ENCODE measurements at places on chromosomes 11 and 22.
A peak's percentile ranks its signal among the peaks of the same experiment; 100 is the strongest.

DNA sequence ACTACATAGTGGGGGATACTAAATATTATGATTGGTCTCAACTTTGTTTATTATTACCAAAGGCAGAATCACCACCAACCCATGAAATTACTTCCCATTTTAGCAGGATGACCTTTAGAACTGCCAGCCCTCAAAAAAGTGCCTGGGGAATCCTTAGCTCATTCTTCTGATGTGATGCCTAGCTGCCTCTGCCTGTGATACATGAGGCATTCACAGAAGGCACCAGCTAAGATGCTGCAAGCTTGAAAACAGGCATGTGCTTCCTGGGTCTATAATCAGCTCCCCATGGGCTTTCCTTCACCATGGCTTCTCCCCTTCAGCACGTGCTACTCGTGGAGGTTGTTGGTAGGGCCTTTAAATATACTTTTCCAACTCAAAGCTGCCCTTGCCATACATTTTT, 50.4 kb upstream of the ARHGAP20 start:
- DNase-seq = no peak

DNA sequence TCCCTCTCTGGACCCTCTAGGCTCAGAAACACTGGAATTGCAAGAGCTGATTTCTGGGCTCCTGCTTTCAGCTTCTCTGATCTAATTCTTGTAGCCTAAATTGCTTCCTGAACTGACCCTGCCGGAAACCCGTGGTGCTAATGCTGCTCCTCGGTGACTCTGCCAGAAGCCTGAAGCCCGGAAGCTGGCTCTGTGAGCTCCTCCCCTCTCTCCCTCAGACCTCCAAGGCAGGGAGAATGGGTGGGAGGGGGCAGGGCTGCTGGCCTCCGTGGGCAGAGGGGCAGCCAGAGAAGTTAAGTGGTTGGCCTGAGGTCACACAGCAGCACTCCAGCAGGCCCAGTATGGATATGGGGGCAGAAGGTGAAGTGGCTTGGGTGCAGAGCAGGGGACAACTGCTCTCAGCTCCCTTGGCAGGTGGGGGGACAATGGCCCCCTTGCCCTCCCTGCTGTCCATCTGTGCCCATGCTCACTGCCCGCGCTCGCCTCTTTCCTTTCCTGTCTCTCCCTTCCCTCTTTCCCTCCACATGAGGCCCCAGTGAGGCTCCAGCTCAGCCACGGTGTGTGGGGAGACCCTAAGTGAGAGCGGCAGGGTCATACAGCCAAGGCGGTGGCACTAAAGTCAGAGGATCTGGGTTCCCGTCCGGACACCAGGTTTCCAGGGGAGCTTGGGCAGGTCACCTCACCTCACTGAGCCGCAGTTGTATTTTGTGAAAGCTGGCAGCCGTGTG, 16.2 kb downstream of the CAPN5 start:
- no peak for DNase-seq

GRCh38 chr11:109073032-109073822, 348.8 kb upstream of the C11orf87 start:
- DNase-seq = no peak

DNA sequence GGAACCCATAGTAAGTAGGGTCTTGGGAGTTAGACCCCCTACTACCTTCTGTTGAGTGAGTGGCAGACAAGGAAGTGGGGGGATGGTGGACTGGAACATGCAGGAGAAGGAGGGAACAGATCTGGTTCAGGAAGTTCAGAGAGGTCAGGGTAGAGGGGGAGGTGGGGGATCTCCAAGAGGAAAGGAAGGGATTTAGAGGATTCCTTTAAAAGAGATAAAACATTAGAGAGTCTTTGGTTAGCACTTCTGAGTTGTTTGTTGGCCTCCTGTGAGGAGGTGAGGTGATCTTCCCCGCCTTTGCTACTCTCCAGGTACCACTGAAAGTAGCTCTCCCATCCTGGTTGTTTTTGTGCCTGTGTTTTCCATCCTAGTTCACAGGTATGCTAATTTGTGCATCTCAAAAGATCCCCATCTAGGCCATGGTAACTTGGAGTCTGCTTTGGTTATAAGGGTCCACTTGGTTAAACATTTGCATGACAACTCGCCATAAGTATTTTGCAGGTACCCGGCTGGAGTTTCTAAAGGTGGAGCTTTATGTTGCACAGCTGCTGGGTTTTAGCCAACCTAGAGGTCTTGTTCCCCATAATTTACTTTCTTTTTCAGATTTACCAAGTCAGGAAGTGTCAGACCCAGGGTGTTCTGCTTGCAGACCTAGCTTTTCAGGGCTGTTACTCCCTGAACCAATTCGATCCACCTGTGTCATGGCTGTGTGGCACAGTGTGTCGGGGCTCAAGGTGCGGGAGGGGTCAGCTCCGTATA, 79.3 kb upstream of the SORL1 start:
- DNase-seq = peak; percentile 59

DNA sequence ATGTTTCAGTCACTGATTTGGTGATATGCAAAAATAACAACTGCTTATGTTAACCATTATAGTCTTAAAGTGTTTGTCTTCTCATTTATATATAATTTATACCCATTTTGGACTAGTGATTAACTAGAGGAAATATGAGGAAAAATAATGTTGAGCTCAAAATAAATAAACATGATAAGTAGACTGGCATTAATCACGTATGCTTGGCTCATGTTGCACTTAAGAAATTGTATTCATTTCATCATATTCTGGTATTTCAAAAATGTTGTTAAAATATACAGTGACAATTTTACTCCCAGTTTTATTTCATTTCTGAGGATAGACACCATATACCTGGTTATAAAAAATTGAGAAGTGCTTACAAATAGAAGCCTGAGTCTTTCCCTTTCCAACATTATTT, 3.8 kb upstream of the OR10D3 start:
- DNase-seq = no peak

DNA sequence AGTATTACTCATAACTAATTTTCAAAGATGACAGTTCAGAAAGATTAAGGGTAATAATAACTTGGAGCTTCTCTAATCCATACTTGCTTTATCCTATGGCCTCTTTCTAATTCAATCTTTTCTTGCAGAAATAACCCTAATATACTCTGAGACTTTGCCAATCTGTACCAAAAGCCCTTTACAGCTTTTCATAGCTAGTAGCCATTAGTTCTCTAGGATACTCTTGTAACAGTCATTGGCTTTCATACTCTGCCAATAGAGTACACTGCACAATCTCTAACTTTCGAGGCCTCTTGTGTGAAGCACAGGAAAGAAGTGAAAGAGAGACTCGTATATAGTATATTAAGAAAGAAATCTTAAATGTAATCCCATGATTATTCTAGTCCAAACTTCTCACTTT, 38.1 kb downstream of the SLC36A4 start:
- no peak for DNase-seq

GRCh38 chr11:15202626-15203025, 87.9 kb downstream of the INSC start:
- DNase-seq = no peak

- no peak for DNase-seq
These were observed 3.7 kb downstream of the SERPIND1 start for GRCh38 chr22:20777420-20778177.

- DNase-seq = peak; percentile 87
These were observed 13.5 kb downstream of the PGA5 start for GRCh38 chr11:61254403-61255025.

- peak; percentile 47 for DNase-seq
These were observed 621 bp downstream of the KCNC1 start for GRCh38 chr11:17734986-17735817.

GRCh38 chr11:1077033-1077416, 2.4 kb downstream of the MUC2 start:
- DNase-seq = no peak
